ENCODE measurements at places on chromosomes 7 and 10.
A peak's percentile ranks its signal among the peaks of the same experiment; 100 is the strongest.

DNA sequence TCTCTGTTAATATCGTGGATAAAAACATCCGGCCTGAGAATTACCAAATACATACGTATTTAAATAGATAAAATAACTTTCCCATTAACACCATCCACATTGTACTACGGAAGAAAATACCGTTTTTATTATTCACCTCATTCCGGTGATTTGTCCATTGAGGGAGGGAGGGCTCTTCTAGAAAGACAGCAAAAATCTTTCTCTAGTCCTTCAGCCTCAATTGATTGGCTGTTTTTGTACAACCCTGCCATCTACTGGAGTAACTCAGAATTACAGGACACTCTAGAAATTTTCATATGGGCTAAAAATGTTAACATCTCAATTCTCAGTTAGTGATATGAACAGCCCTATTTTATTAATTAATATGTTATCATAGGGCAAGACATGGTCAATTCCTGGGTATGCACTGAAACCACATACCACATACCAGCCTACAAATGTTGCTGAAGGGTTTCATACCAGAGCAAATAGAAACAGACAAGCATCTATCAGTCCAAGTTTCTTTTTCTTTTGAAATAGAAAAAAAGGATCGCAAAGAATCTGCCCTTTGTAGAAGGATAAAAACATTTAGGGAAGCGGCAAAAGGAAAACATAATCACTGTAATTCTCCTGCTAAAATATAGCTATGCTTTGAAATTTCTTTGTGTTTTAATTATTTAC is 55.8 kb upstream of the CDCA7L start:
- DNase-seq, result peak; percentile 92

DNA sequence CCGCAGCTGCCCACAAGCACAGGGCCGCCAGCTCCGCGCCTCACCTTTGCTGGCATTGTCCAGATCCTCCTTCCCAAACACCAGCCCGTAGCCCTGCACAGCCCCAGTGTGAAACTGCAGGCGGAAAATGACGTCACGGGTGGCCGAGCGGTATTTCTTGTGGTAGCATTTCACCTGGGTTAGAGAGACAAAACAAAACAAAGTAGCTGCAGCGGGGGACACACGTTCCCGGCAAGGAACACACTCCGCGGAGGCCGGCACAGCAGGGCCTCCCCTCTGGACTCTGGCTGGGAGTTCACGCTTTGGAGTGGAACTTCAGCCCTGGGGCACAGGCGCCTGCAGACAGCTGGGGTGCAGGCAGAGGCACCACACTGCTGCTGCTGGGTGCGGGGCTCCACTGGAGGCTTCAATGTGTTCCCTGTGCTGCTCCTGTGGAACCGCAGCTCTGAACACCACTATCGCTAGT is 181.1 kb downstream of the TNS3 start:
- no peak for DNase-seq

DNA sequence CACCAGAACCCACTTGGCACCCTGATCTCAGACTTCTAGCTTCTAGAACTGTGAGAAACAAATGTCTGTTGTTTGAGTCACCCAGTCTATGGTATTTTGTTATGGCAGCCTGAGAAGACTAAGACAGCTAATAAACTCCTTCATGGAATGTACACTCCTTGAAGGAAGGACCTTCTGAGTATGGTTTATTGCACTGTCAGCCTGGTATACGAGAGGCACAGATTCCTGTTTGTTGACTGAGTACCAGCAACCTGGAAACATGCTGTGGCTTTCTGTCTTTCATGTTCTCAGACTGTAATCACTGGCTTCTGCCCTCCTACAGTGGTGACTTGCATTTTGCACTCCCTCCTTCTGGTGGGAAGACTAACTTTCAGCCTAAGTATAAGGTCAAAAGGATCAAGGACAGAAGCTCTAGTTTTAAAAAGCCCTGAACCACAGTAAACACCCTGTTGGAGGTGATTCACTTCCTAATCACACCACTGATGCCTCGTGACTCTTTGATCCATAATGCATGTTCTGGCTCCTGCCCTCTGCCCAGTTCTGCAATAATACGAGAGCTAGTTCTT is 319.0 kb upstream of the NPSR1 start:
- peak; percentile 45 for DNase-seq

- peak; percentile 26 for DNase-seq
These were observed 550.0 kb downstream of the MDFIC start for GRCh38 chr7:115471891-115472290.

DNA sequence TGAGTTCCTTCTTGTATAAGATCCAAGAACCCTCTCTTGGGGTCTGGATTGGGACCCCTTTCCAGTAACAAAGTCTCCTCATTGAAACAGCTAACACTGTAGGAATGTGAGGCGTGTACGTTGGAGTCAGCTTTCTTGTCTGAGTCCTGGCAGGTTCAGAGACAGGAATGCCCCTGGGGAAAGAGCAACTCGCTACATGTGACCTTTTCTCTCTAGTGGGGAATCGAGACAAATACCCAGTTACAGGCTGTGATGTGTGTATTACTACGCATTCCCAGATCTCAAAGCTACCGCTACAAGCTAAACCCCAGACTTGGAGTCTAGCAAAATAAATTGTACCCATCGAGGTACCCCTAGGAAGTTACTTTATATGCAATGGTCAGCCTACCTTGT is 85.6 kb upstream of the FRMD4A start:
- peak; percentile 55 for DNase-seq

- DNase-seq, result no peak
These were observed 279.2 kb downstream of the THSD7A start for GRCh38 chr7:11552676-11553296.

DNA sequence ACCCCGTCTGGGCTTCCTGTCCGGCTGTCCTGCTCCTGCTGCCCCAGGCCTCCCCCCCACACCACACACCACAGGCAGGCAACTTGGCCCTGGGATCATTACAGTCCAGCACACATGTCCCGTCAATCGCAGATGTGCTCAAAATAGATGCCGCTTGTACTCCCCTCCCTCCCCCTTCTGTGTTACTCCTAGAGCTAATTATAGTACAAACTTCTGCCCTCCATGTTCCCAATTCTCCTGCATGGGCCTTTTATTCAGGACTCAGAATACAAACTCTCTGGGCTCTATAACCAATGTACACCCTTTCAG is at the start of gene SYNPO2L:
SYNPO2L (minus strand) TSS at position 40 of the 309 bp plus-strand sequence. CDS start 107 bp downstream, outside the sequence.
- no peak for DNase-seq

DNA sequence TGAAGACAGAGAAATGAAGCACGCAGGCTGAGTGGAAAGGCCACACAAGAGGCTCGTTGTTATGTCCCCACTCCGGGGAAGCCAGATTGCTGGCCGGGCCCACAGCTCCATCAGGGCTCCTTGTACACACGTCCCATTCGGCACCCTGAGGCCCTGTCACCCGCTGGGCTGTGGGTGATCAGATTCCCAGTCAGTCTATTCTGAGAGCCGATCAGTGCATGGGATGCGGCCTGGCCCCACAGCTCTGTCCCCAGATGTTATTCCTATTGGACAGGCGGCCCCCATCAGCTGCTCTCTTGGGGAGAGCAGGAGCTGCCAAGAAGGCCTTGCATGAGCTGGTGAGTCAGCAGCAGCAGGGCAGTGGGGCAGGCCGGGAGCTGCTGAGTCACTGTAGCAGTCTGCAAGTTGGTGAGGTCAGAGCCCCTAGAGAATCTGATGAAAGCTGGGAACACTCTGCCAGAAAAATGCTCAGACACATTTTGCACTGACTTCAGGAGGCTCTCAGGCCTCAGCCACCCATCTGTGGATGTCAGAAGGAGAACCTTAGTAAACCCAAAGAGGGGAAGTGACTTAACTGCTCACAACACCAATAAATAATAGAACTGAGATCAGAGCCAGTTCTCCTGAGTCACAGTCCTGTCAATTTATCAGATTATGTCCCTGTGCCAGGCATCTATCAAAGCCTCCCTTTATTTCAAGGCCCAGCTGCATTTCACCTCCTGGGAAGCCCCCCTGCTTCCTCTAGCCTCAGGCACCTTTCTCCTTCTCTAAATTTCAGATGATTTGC is 9.4 kb upstream of the PSAP start:
- DNase-seq, result peak; percentile 99

GRCh38 chr10:124624006-124624405 is 120.2 kb downstream of the FAM53B start:
- DNase-seq, result no peak

GRCh38 chr7:91408388-91409154 is 144.3 kb downstream of the FZD1 start:
- DNase-seq, result no peak

GRCh38 chr7:1554333-1555045 is 1.5 kb downstream of the TMEM184A start:
- no peak for DNase-seq

GRCh38 chr10:34187201-34187600 is 627.9 kb downstream of the PARD3 start:
- no peak for DNase-seq

GRCh38 chr7:149771720-149772240 is 1.6 kb downstream of the ZNF467 start:
- DNase-seq, result peak; percentile 76

GRCh38 chr10:69864321-69864720 is 62.6 kb downstream of the COL13A1 start:
- peak; percentile 98 for DNase-seq
